ENCODE measurements at places on chromosomes 6 and 20.

DNA sequence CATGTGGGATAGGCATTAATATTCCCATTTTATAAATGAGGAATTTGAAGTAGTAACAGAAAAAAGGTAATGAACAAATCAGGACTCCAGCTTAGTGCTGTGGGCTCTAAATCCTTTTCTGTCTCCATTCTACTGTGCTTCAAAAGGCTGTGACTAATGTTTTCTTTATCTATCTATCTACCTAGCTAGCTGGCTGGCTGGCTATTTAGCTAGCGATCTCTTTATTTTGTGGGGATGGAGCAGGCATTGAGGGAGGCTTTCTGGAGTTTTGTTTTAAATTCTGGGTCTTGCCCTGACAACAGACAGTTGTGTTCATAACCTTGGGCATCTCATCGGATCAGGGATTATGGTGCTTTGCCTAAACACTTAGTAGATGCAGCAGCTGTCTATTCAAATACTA, 139.2 kb downstream of the SOX4 start:
- no peak for DNase-seq

DNA sequence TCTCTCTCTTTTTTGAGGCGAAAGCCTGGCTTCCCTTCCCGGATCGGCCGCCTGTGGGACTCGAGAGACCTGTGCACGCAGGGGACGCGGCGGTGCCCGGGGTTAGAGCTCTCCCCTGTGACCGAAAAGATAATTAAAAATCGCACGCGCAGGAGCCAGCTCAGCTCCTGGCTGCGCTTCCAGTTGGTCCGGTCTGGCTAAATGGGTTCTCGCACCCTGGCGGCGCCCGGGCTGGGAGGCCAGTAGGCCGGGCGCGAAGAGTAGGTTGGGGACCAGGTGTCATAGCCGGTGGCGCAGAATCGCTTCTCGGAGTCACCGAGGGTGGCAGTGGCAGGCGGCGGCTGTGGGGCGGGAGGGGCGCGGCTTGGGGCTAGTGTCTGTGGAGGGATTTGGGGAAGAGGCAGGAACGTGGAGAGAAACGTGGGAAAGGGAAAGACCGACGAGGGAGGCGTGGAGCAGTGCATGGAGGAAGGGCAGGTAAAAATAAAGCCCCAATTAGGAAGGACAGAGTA, 41.9 kb upstream of the SUPT3H start:
- peak; percentile 72 for DNase-seq

DNA sequence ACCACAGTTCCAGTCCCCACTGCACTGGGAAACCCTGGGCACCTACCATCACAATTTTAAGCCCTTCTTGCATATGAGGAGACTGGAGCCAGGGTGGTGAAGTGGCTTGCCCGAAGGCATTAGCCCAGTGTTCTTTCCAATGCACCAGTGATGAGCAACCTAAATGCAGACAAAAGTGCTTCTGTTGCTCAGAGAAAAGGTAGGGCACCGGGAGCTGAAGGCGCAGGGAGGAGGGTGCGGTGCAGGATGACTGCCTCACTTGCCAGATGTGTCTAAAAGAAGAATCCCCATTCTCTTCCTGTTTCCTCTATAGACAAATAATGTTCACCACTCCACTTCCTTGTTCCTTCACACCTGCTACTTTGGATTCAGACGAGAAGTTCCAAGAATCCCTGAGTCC, 86.5 kb downstream of the QRSL1 start:
- DNase-seq: no peak

GRCh38 chr6:139679516-139680179, 305.2 kb upstream of the CITED2 start:
- no peak for DNase-seq

DNA sequence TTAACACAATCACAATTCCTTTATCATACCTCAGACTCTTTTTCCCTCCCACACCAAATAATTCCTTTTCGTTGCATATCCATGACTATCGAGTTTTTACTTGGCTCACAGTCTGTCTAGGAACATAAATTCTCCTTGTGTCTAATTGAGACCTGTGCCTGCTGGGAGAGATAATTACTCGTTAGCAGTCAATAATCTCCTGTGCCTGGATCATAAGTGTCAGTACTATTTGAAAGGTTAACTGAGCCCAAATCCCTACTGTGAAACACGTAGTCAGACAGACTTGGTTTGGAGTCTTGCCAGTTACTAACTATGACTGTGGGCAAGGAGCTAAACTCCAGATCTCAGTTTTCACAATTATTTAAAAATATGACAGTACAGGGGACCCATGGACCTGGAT, 5.7 kb upstream of the CTNNBL1 start:
- DNase-seq: no peak

DNA sequence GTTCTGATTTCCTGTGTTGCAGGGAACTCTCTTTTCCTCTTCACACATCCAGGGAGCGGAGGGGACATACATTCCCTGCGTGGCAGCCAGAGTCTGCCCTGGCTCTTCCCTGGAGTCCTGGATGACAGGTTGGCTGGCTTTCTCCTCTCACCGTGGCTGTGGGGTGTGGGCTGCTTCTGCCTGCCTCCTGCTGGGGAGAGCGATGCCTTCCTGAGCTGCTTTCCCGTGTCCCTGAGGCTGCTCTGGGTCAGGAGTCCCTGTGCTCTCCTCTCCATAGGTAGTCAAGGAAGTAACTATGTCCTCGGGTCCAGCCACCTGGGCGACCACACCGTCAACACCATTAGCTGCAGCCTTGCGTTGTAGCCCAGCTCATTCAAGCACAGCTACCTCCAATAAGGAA, 451.7 kb downstream of the QKI start:
- DNase-seq: no peak

GRCh38 chr20:57594092-57594951, 25.9 kb downstream of the ZBP1 start:
- DNase-seq: peak; percentile 49

GRCh38 chr20:2088891-2089290, 12.7 kb upstream of the STK35 start:
- DNase-seq: no peak

- DNase-seq: no peak
Measured at GRCh38 chr20:64044484-64045247, 4.8 kb downstream of the SOX18 start.

DNA sequence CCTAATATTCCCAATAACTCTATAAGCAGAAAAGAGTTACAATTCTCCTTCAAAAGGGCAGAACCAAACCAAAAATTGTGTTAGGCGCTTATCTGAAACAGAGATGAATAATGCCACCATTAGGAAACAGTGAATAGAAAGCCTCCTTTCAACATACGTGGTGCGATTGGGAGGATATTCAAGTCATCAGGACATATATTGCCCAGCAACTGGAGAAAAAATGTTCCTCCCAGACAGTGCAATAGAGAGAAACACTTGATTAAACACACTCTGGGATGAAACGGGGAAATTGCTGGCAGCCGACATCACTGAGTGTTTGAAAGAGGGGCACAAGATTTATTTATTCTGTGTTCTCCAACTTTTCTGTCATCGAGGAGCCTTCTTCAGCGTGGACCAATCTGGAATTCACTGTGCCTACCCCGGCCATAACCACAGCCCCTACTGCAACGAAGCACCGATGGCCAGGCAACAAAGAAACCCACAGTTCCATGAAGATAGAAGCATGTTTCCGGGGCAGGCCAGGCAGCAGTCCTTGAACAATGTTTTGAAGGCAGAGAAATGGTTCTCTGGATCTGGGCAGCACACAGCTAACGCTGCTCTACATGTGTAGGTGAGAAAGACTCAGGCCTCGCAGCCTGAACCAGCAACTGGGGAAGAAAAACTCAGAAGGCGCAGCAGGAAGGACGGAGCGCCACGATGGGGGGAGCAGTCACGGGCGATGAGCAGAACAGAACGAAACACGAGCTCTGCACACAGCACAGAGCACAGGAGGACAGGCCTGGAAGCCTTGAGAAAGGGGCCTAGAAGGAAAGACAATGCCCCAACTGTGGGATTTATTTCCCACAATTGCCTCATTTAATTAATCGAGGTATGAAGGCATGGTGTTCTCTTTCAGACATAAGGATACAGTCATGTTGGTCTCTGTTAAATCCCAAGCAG, 234.2 kb upstream of the FOXQ1 start:
- no peak for DNase-seq

DNA sequence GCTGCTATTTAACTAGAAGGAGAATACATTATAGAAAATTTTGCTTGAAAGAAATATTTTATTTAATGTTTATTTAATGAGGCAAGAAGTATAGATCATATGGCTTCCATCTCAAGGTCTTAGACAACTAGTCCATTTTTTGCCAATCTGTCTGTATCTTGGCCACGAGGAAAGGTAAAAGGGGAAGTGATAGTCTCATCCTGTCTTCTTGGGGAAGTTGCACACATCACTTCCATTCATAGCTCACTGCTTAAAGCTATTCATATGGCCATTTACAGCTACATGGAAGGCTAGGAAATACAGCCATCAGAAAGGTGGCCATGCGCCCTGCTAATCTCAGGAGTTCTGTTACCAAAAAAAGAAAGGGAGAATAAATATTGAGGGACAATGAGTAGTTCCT, 50.8 kb downstream of the METTL24 start:
- DNase-seq: no peak

DNA sequence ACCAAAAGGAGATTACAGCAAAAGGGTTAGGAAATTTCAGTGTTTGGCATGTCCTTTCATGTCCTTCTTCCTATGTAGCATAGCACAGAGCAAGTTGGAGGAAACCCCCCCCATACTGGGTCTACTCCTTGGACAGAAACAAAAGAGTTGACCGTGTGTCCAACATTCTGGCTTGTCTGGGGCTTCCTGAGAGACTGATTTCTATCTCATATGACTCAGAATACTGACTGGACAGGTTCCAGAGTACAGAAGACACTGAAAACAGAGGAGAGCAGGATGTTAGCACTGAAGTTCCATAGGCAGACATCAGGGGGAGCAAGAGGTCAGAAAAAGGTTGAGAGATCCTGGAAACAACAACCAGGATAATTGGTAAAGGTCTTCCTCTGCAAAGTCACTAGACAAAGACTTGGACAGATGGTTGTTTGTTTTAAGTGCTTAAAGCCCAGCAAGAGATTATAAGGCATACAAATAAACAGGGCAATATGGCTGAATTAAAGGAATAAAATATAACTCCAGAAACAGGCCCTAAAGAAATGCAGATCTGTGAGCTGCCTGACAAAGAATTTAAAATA, 48.4 kb downstream of the USP49 start:
- DNase-seq: peak; percentile 61

DNA sequence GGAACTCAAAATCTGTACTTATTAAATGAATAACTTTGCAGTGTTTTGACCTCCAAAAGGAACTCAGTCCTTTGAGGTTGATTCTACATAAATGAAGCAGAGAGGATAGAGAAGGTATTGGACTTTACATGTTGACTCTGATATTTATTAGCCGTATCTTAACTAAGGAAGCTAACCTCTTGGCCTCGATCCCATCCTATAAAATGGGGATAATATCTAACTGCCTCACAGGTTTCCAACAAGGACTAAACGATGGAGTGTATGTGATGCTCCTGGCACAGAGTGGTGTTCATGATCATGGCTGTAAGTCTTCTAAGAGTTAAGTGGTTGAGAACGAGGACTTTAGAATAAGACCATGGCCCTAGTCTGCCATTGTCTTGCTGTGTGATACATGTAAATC, 24.2 kb upstream of the MAP3K4 start:
- no peak for DNase-seq

DNA sequence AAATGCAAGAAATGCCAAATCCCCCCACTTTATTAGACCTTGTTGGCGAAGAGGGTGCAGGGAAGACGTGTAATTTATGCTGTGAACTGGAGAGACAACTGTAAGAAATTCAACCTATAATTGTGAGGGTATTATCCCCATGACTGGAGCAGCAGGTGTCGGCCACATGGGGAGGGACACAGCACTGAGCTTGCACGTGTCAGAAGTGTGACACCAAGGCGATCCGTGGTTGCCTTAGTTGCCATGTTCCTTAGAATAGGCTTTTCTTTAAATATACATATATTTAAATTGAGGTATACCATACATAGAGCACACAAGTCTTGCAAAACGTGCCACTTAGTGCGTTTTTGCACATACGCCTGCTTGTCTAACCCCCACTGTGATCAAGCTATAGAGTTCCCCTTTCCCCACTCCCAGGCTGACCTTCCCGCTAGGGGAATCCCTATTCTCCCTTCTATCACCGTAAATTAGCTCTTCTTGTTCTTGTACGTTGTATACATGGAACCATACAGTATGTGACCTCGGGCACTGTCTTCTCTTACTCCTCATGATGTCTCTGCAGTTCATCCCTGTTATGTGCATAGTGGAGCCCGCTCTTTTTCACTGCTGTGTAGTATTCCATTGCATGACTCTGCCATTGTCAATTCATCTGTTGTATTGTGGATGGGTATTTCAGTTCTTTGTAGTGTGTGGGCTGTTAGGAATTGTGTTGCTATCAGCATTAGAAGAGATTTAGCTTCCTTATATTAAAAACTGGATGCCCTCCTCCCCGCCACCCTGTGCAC, 81.6 kb upstream of the PMEPA1 start:
- DNase-seq: no peak

Measured in CD8-positive, alpha-beta T cell (primary cell).